Smooth muscle cell of the coronary artery (primary cell): ENCODE measurements at places on chromosomes 7 and 10. TPM values are rescaled to one million over a fixed set of nuclear protein-coding genes. Genes with fewer than 3 reads are reported as not detected.

The GRID1 gene
- under 0.01 TPM in 1 of 2 replicates, not detected in the other for total RNA-seq

The CYP26A1 gene
- 0.08 TPM in 1 of 2 replicates, not detected in the other for total RNA-seq

The CLDN3 gene
- total RNA-seq = not detected in 2 replicates

The GDF10 gene
- total RNA-seq = 1.1 TPM in 1 of 2 replicates, not detected in the other

The NPY gene
- total RNA-seq = not detected in 2 replicates

The PKD2L1 gene
- total RNA-seq = not detected in 2 replicates

The ZKSCAN5 gene
- total RNA-seq = 8.1 and 10.1 TPM in 2 replicates

The DYNC1I1 gene
- total RNA-seq = 0.45 and 0.47 TPM in 2 replicates

The ZNF239 gene
- total RNA-seq = 3.7 and 6.9 TPM in 2 replicates

The BICC1 gene
- total RNA-seq = 91.9 and 102 TPM in 2 replicates

The PDZD7 gene
- 2.0 and 2.7 TPM in 2 replicates for total RNA-seq

The RBM20 gene
- total RNA-seq = under 0.01 and 0.45 TPM in 2 replicates

The LRRC18 gene
- total RNA-seq = not detected in 2 replicates

The PRDX3 gene
- 113 and 120 TPM in 2 replicates for total RNA-seq

The PRKG1 gene
- 24.8 and 76.2 TPM in 2 replicates for total RNA-seq

The ATOH7 gene
- total RNA-seq = not detected in 2 replicates

The TIMM23B gene
- total RNA-seq = 13.1 and 19.3 TPM in 2 replicates

The ZP3 gene
- total RNA-seq = 1.4 and 2.2 TPM in 2 replicates

The SEMA3D gene
- total RNA-seq = 3.4 and 17.9 TPM in 2 replicates

The KNDC1 gene
- total RNA-seq = 0.23 and 1.6 TPM in 2 replicates

The STEAP4 gene
- total RNA-seq = 0.08 and 15.0 TPM in 2 replicates

The METTL27 gene
- 1.1 and 5.7 TPM in 2 replicates for total RNA-seq

The LHFPL3 gene
- total RNA-seq = not detected in 2 replicates

The TDRD1 gene
- total RNA-seq = 2.8 and 7.7 TPM in 2 replicates

The EEPD1 gene
- 0.75 and 11.3 TPM in 2 replicates for total RNA-seq

The MYL10 gene
- total RNA-seq = not detected in 2 replicates

The GPAM gene
- total RNA-seq = 8.6 and 11.1 TPM in 2 replicates

The PRSS58 gene
- not detected in 2 replicates for total RNA-seq

The OPALIN gene
- not detected in 2 replicates for total RNA-seq

The TUBAL3 gene
- not detected in 2 replicates for total RNA-seq

The SNX10 gene
- 1.3 TPM in 1 of 2 replicates, not detected in the other for total RNA-seq

The CDHR3 gene
- 1.4 and 12.8 TPM in 2 replicates for total RNA-seq
